AG09319 (cell line): ENCODE measurements at places on chromosomes 5 and 9.

DNA sequence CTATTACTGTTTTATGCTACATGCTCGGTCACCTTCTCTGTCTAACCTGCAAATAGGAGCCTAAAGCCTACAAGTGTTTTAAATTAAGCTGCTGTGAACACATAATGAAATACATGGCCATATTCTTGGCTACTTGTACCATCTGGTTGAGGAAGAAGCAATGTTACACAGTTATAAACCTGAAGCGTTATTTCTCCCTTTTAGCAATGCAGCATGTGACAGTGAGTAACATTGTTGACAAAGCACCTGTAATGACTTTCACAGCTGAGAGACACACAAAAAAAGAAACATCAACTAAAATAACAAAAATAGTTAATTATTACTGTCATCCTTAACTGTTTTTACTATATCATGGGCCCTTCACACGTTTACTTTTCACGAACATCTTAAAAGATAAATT lies 146.9 kb downstream of the RORB start:
- no peak for DNase-seq

GRCh38 chr5:135110785-135111596 lies 77.0 kb upstream of the PITX1 start:
- DNase-seq, result no peak

DNA sequence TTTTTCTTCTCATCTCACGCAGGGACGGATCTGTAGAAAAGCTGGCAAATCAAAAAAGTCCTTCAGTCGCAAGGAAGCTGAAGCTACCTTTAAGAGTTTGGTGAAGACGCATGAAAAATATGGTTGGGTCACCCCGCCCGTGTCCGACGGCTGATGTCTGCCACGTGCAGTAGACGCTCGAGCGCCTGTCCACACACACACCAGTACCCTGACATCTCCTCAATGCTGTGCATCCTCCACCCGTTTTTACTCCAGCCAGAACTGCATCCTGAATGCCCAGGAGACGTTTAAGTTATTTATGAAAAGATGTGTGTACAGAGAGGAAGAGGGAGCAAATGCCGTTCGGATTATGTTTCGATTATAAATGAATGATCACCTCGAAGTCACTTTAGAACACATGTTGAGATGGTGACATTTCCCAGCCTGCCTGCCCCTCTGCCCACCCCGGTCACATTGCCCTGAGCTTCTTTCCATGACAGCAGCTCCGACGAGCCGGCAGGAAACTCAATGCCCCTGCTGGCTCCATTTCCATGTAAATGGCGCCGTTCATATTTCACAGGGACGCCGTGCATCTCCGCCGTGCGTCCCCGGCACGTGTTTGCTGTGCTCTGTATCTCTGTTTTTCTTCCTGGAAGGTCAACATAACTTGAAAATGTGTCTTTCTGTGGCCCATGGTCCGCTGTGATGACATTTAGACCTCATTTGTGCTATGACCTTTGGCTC lies 42.7 kb downstream of the UBE2QL1 start:
- no peak for DNase-seq

GRCh38 chr5:83899326-83899970 lies 178.8 kb upstream of the HAPLN1 start:
- DNase-seq, result no peak

DNA sequence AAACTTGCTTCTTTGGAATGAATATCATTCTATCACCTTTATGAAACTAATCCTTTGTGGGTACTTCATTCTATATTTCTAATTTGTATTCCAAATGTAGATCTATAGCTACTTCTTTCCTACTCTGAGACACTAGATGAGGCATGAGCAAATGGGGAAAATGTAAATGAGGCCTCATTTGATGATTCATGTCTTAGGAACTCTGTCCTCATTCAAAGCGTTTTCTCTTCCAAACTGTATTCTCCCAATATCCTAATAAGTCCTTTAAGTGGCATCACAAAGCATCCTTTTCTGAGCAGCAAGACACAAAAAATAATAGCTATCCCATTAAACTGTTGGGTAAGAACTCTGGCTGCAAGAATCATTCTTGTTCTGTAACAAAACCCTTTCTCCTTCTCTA lies 56.1 kb downstream of the TTLL11 start:
- DNase-seq, result no peak

GRCh38 chr5:39464088-39464487 lies 39.3 kb upstream of the DAB2 start:
- DNase-seq, result no peak

DNA sequence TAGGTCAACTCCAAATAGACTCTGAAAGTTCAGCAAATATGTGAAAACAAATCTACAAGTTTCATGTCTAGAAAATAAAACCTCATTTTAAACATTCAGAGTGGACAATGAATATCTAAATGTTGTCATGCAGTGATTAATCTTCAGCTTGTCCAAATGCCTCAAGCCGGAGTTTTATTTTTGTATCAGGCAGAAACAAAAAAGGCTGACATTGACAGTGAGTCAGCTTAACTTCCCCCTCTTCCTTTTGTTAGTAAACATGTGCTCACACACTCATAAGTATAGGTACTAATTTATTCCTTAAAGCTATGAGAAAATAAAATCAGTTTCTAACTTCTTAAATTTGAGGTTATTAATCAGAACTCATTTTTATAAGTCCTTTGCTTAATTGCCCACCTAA lies 467.9 kb upstream of the DAB2 start:
- DNase-seq, result no peak

DNA sequence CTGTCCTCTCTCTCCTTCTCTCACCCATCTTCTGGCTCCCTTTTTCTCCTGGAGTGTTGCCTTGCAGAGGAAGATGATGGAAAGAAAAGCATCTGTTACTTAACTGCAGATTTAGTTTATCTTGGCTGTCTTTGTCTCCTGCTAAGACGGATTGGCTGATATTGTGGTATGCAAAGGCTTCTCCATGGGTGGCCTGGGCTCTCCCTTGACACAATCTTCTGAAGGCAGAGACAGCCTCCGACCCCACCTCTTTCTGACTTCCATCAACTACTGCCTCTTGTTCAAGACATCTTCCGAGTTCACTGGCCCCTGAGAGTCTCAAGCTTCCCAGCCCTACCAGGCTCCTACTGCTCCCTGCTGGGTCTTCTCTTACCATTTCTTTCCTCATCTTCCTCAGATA lies 403.7 kb downstream of the LRRC70 start:
- DNase-seq, result no peak

GRCh38 chr9:98168941-98169488 lies 23.4 kb downstream of the CORO2A start:
- DNase-seq, result no peak

GRCh38 chr9:38024036-38024681 lies 44.9 kb downstream of the SHB start:
- DNase-seq, result no peak

GRCh38 chr5:60568646-60569045 lies 131.3 kb downstream of the DEPDC1B start:
- DNase-seq, result no peak
